ENCODE measurements at places on chromosomes 4 and X.
A peak's percentile ranks its signal among the peaks of the same experiment; 100 is the strongest.

DNA sequence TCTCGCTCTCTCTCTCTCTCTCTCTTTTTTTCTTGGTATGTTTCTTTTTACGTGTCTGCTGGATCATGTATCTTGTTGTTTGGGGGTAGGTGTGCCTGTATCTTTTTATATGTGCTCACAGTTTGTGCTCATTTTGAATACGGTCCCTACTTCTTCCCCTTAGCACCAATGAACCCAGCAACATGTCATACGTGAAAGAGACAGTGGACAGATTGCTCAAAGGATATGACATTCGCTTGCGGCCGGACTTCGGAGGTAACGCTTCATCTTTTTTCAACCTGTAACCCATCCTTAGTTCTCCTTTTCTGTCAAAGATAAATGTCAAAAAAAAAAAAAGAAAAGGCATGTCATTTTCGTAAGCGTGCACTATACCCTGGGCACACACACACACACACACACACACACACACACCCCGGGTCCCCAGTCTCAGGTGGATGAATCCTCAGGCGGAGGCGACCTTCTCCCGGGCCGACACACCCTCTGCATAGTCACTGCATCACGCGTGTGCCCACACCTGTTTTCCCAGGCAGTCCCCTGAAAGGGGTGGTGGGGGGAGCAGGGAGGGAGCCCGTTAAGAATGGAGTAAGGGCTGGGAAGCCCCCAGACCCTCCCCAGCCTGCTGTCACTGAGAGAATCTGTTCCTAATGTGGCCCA, 511 bp downstream of the GABRB1 start:
- DNase-seq, result no peak

- DNase-seq, result no peak
Observed at GRCh38 chr4:186726426-186727168, 2.9 kb upstream of the FAT1 start.

- no peak for DNase-seq
Observed at GRCh38 chr4:165826166-165826565, 46.9 kb upstream of the TLL1 start.

DNA sequence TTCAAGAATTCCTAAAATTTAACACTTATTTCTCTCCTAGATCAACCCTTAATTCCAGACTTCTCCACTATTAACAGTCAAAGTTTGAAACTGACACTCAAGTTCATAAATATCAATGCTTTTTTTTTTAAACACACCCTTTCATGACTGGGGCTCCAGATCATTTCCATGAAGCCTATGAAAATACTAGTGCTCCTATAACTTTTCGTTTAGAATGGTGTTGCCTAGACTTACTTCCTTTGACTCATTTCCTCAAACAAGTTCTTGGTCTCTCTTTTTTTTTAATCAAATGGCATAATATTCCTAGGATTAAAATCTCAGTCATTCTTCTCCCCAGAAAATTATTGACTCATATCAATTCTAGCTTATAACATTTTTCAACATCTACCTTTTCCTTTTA, 13.1 kb downstream of the ZMAT1 start:
- no peak for DNase-seq

DNA sequence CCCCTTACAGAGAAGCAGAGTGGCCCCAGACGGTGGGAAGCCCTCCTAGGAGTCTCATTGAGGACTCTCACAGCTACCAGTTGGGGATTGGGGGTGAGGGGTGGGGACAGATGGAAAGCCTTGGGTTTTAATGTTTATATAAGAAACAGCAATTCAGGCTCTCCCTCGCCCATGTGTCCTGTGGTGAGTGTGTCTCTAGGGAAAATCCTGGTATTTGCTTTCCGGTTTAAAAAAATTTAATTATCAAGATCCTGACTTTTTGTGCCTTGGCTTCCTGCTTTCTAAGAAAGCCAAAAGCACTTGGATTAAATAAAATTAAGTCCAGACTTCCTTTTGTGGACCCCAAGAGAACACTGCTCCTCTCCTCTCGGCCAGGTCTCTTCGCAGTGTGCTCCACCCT, 93.8 kb downstream of the SOWAHB start:
- no peak for DNase-seq

GRCh38 chrX:103063191-103063845, 653 bp downstream of the BEX1 start:
- DNase-seq, result peak; percentile 87

- DNase-seq, result no peak
Observed at GRCh38 chrX:123822965-123823364, 36.9 kb upstream of the XIAP start.

DNA sequence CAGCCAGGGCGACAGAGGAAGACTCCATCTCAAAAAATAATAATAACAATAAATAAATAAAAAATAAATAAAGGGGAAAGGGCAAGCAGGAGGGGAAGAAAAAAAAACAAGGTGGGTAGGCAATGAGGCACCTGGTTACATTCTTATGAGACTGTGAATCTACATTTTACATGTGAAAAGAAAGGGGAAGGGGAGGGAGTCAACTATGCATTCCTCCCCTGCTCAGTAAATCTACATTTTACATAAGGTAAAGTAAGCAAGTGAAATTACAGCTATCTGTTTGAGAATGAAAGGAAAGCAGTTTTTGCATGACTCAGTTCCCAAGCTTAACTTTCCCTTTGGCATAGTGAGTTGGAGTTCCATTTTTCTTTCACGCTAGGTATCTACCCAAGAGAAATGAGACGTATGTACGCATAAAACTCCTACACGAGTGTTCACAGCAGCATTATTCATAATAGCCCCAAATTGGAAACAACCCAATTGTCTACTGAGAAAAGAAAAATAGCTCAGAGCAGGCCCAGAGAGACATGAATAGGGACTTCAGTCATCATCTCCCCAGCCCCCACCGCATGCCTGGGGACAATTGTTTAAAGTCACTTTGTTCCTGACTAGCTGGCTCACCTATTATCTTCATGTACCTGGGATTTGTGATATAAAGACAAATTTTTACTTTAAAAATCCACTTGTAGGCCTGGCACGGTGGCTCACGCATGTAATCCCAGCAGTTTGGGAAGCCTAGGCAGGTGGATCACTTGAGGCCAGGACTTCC, 52.4 kb downstream of the DDX3X start:
- no peak for DNase-seq

DNA sequence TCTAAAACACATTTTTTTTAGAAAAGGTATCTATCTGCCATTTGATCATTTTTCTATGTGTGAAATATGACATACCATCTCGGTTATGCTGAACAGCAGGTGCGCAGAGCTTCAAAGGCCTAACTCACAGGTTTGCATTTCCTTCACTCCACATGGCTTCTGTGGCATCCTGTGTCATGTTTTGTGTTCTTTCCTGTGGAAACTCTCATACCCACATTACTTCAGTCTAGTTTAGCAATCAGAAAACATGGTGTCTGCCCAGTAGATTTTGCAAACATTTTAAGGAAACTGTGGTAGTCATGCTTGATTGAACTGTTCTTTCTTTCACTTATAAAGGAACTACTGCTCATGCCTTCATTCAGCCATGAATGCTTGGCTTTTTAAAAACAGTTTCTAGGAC, 11.3 kb upstream of the ARAP2 start:
- no peak for DNase-seq

DNA sequence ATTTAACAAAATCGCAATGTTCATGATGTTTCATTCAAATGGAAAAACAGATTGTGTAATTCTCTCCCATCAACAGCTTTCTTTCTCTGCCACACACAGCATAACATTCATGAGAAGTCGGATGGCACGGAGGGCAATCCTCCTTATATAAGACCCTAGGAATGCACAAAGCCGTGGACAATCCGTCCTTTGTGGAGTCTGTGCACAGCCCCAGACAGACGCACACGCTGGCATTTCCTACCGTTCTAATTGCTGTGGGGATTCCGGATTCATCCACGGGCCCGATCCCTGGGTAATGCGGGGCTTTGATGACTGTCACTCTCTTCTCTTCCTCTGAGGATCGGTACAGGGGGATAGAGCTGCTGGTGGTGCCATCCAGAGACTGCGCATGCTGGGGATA, 121.9 kb upstream of the PDLIM3 start:
- no peak for DNase-seq

- DNase-seq, result no peak
Observed at GRCh38 chr4:152860046-152860445, 76.1 kb upstream of the FHDC1 start.

DNA sequence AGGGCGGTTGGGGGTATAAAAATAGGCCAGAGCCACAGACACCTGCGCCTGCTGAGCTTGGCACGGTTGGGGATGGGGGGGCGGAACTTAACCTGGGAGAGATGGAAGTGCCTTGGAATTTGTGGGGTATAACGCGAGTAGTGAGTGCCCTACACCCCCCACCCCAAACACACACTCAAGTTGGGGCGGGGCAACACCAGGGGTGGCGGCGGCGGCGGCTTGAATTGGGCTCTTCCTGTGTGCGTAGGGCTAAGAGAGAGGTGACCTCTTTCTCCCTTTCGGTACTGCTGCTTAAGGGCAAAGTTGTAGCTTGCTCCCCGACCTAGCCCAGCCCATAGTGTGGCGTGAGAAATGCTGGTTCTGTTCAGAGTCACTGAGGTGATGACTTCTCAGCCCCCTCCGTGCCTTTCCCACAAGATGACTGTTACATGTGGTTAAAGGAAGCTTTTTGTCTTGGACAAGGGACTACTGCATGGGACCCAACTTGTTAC, 839 bp downstream of the STK26 start:
- DNase-seq, result no peak

GRCh38 chr4:7980036-7980435, 40.4 kb upstream of the AFAP1 start:
- no peak for DNase-seq

GRCh38 chr4:165016971-165017370, 14.8 kb upstream of the TRIM60 start:
- no peak for DNase-seq

GRCh38 chr4:106301393-106302061, 14.5 kb downstream of the TBCK start:
- DNase-seq, result no peak

GRCh38 chrX:38768079-38768478, 33.2 kb upstream of the MID1IP1 start:
- peak; percentile 58 for DNase-seq

DNA sequence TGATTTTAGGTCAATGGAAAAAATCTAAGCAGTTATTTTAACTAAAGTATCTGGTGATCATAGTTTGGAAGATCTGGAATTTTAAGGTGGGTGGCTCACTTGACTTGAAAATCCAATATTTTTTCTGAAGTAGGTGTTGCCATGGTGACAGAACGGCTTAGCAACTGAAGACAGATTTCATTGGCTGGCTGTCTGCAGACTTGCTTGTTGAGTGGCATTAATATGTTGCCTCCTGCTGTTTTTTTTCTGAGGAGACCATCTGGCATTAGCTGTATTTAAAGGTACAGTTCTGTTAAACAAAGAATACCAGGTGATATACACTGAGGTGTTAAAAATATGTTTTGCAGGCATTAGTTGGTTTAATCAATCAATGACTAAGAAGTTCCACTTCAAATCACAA, 19.8 kb downstream of the CPE start:
- DNase-seq, result peak; percentile 94

GRCh38 chrX:18873189-18873791, 110.6 kb downstream of the PHKA2 start:
- no peak for DNase-seq

DNA sequence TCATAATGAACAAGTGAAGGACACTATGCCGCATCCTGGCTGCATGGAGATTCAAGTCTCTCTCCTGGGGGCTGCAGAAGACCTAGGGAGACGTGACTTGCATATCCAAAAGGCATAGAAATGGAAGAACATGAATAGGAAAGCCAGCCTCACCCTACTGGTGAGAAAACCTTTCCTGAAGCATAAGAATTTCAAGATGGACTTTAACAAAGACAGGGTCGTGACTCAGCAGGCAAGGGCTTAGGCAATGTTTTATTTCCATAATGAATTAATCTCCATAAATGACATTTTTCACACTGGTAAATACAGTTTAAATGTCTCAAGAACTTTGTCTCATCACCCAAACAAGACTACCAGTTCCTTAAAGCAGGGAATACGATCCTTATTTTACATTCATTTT, 78.9 kb downstream of the RFC1 start:
- DNase-seq, result no peak

DNA sequence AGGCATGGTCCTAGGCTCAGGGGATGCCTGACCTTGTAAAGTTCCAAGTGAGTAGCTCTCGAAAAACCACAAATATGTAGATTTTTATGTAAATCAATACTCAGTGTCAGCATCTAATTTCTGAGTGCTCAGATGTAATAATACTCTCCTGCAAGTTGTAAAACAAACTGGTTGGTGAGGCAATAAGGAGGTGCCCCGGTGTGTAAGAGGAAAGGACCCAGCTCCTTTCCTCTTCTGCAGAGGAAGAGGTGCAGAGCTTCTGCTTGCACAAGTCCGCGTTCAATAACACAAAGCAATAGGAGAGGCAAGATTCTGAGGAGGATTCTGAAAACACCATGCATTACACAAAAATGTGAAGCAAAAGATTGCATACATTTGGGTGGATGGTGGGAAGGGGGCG, 43.6 kb upstream of the ENPP6 start:
- DNase-seq, result no peak

- DNase-seq, result peak; percentile 63
Observed at GRCh38 chr4:78543424-78544125, 8.0 kb upstream of the ANXA3 start.

- no peak for DNase-seq
Observed at GRCh38 chr4:8409264-8410065, 31.1 kb downstream of the ACOX3 start.

- DNase-seq, result no peak
Observed at GRCh38 chr4:3387154-3387942, 54.4 kb upstream of the HGFAC start.

- DNase-seq, result no peak
Observed at GRCh38 chrX:78687586-78687985, 28.5 kb upstream of the RTL3 start.

- DNase-seq, result no peak
Observed at GRCh38 chr4:79325864-79326328, at the start of gene NAA11. TSS of gene NAA11 (minus strand) at chr4:79326061. CDS start at chr4:79325877, 184 bp downstream.

DNA sequence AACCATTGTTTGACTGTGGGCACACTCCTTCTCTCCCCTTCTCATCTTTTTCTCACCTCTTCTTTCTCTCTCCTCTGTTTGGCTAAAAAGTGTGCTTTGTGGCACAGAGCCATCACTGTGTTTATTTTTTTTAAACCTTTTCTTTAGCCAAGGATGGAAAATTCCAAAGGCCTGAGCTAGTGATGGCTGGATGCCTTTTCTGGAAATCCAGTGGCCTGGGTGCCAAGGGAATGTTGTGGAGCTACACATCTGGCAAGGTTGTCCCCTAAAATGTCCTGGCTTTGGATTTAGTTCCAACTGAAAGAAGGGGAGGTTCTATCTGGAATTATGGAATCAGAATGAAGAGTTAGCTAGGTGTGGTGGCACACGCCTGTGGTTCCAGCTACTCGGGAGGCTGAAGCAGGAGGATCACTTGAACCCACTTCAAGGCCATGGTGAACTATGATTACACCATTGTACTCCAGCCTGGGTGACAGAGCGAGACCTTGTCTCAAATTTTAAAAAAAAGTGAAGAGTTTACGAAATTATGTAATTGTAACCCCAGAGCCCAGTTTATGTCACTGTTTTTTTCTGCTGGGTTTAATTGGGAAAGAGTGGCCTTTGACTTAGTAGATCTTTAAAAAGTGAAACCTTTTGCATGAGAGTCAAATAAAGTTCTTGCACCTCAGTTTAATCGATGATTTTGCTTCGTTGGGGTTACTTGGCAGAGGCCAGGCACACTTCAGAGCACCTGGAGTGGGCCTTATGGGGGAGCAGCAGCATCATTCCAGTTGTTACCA, 17.7 kb downstream of the DOCK11 start:
- DNase-seq, result no peak

GRCh38 chr4:143458966-143459365, 54.5 kb upstream of the SMARCA5 start:
- no peak for DNase-seq

GRCh38 chr4:145501051-145501660, 19.5 kb downstream of the SMAD1 start:
- DNase-seq, result no peak

Measured in NCI-H146 (cell line).